ENCODE measurements at places on chromosomes 7 and 10.
A peak's percentile ranks its signal among the peaks of the same experiment; 100 is the strongest.

GRCh38 chr7:102992938-102993717 is 80.3 kb downstream of the LRRC17 start:
- peak; percentile 18 for DNase-seq

GRCh38 chr10:122297583-122297982 is 26.5 kb downstream of the BTBD16 start:
- no peak for DNase-seq

DNA sequence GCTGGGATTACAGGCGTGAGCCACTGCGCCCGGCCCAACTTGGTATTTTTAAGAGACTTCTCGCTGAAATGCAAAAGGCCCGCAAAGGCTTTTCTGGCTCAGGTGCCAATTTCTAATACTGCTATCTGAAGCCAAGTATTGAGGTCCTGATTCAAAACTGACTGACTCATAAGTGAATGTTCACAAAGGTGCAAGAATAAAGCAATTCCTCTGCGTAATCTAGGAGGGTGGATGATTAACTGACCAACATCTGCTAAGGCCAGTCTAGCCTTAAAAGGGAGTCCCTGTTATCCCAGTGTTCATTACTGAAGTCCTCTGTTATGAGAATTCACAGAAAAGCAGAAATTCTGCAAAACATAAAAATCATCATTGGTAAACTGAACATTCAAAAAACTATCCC is 111.4 kb downstream of the SRPK2 start:
- no peak for DNase-seq

GRCh38 chr7:3242398-3242972 is 58.6 kb upstream of the SDK1 start:
- no peak for DNase-seq

- no peak for DNase-seq
Observed at GRCh38 chr7:36387435-36388231, 2.0 kb upstream of the ANLN start.

GRCh38 chr7:27134392-27134791 is 3.8 kb upstream of the HOXA4 start:
- DNase-seq: peak; percentile 79

- no peak for DNase-seq
Observed at GRCh38 chr10:103449208-103450144, 2.7 kb downstream of the CALHM2 start.

- DNase-seq: no peak
Observed at GRCh38 chr10:24039897-24040296, 169.0 kb upstream of the KIAA1217 start.

GRCh38 chr10:108412323-108412722 is 1247.8 kb upstream of the SORCS1 start:
- DNase-seq: no peak

DNA sequence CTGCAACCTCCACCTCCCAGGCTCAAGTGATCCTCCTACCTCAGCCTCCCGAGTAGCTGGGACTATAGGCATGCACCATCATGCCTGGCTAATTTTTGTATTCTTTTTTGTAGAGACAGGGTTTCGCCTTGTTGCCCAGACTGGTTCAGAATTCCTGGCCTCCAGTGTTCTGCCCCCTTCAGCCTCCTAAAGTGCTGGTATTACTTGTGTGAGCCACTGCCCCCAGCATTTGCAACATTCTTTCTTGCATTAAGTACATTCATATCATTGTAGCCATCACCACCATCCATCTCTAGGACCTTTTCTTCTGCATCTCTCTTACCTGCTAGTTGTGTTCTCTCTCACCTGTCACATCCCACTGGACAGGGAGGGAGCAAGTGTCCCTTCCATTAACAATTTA is 35.5 kb upstream of the HYAL4 start:
- no peak for DNase-seq

- DNase-seq: no peak
Observed at GRCh38 chr10:94376865-94377264, 14.1 kb upstream of the NOC3L start.

GRCh38 chr7:28078036-28078901 is 102.3 kb downstream of the JAZF1 start:
- DNase-seq: peak; percentile 85

GRCh38 chr7:81138870-81139269 is 220.0 kb upstream of the SEMA3C start:
- DNase-seq: peak; percentile 59

DNA sequence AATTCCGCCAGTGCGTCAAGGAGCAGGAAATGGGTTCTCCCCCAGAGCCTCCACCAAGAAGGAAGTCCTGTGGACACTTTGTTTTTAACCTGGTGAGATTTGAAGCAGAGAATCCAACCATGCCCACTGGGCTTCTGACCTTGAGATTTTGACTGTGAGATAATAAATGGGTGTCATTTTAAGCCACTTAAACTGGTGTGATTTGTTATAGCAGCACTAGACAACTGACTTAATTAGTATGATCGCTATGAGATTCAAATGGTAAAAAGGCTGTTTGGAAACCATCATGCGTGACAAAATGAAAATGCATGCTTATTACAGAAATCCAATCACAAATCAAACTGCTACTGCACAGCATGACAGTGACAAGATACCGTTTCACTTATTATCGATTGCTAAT is 98.0 kb downstream of the ADAM12 start:
- no peak for DNase-seq

DNA sequence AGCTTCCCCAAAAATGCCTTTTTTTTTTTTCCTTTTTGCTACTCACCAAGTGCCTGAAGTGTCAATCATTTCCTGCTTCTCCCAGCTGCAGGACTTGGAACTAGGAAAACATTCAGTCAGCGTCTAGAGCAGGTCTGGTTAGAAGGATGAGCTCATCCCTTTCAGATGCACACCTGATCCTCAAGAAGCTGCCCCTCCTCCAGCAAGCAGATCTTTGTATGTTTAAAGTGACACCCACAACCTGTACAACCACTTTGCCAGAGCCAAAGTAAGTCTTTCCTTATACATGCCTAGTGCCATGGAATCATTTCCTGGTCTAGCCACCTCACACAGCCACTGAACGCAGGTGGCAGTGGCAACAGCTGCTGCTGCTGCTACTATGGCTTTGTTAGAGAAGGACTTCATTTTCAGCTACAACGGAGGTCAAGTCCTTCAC is 10.4 kb upstream of the USP54 start:
- no peak for DNase-seq

GRCh38 chr7:6640246-6640721 is 3.2 kb downstream of the ZNF316 start:
- DNase-seq: peak; percentile 40

DNA sequence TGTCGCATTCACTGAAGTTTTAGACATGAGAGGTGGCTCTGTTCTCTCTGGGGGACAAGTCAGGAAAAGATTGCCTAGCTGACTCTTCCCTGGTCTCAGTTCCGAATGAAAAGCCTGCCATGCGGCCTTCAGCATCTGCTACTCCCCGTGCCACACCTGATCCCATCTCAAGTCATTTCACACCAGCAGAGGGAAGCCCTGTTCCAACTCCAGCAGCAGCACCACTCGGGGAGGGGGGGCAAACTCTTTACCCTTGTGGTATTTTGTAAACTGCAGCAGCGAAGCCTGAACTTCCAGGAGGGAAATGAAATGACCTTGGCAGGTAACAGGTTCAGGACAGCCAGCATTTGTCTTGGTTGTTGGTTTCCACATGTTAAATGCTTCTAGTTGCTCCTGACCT is 13.8 kb downstream of the LRRC4 start:
- no peak for DNase-seq

DNA sequence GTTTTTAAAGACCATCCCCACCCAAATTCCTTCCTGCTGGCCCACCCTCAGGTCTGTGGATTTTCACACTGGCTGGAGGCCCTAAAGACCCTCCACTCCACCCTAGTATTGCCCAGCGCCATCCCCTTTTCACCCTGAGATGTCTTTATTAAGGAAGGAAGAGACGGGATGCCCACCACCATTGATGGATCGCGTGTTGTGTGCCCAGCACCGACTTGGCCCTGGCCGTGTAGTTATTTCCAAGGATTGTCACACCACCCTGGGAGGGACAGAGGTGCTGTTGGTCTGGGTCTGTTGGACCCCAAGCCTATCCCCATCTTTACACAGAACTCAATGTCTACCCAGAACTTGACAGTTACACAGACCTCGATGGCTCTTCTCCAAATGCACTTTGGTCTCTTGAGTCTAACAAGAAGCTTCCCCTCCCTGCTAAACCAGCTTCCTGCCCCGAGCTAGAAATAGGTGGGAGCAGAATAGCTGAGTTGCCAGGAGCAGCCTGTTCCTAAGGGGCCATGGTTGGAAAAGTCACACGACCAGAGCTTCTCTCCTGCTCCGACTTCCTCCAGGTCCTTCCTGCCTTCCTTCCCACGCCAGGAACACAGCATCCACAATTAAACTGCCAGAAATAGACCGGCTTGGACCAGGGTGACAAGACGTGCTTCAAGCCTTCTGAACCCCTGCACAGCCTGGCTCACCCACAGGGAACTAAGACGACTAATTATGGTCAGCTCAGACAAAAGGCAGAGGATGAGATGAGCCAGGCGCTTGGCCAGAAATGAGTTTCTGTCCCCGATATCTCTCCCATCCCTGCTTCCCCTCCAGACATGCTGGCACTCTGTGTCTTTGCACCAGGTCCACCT is 139.5 kb upstream of the CHST15 start:
- no peak for DNase-seq

DNA sequence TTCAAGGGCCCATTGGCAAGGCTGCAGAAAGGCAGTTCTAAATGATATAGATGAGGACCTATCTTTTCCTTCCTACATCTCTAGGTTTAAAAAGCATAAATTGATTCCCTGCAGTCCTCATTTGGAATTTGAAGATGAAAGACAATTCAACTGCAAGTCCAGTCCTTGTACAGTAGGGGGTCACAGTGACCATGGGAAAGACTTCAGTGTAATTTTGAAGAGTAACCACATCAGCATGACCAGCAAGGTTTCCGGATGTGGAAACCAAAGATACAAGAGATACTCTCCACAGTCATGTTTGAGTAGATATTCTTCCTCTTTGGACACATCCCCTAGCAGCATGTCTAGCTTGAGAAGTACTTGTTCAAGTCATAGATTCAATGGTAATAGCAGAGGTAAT is 539.3 kb upstream of the TEX47 start:
- DNase-seq: no peak

- DNase-seq: no peak
Observed at GRCh38 chr7:82122275-82122674, 321.3 kb downstream of the CACNA2D1 start.

GRCh38 chr10:117138838-117139580 is 939 bp upstream of the VAX1 start:
- DNase-seq: no peak

GRCh38 chr7:141944811-141945210 is 2.0 kb downstream of the CLEC5A start:
- DNase-seq: peak; percentile 61

DNA sequence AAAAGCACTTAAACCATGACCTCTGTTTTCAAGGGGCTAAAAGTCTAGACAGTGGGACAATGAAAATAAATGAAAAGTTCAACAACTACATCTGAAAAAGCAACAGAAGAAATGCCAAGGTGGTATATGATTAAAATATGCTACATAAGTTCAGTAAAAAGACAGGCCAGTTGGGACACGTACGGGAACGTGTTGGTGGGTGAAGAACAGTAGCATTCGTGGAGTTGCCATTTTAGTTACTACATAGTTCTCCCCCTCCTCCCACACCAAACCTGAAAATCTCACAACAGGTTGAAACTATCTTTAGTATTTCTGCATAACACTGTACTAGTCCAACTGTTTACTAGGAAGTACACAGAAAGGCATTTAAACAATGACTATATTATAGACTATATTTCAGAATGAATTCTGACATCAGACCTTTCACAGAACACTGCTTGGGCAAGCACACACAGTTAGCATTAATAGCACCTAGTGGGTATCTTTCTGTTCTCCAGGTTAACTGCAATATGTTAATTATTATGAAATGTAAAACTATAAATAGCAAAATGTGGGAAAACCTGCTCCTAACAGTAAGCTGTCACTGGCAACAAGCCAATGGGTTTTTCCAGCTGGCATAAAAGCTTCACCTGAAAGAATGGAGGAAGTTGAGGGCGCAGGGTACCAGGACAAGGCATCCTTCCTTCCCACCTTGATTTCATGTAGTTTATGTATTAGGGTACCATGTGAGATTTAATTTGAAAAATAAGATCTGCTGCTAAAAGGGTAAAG is 135.0 kb downstream of the STRA8 start:
- no peak for DNase-seq

DNA sequence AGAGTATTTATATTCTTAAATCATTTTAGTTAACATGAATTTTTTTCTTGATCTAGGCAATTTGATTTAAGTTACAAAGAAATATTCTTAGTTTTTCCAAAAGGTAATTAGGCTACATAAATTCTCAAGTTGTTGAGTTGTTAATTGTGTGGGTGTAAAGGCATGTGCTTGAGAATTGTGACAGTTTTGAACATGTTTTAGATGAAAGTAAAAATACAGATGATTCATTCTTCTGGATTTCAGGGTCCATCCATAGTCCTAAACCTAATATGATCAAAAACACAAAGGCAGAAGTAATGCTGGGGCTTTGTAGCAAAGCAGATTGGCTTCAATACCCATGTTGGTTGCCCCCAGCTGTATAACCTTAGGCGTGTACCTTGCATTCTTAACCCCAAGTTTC is 127.9 kb downstream of the CPED1 start:
- DNase-seq: no peak

DNA sequence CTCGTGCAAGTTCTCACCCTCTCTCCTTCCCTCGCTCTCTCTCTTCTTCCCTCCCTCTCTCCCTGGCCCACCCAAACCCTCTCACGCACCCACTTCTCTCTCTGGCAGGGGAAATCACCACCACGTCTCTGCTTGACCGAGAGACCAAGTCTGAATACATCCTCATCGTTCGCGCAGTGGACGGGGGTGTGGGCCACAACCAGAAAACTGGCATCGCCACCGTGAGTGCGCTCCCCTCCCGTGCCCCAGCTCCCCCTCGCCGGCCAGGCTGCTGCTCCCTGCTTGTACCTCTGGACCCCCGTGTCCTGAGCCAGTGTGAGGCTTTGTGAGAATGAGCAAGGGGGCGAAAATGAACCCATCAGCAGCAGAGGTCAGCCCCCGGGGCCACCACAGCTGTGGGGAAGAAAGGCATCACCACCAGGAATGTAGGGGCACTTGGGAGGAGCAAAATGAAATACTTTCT is 25.5 kb downstream of the C10orf105 start:
- DNase-seq: peak; percentile 56

DNA sequence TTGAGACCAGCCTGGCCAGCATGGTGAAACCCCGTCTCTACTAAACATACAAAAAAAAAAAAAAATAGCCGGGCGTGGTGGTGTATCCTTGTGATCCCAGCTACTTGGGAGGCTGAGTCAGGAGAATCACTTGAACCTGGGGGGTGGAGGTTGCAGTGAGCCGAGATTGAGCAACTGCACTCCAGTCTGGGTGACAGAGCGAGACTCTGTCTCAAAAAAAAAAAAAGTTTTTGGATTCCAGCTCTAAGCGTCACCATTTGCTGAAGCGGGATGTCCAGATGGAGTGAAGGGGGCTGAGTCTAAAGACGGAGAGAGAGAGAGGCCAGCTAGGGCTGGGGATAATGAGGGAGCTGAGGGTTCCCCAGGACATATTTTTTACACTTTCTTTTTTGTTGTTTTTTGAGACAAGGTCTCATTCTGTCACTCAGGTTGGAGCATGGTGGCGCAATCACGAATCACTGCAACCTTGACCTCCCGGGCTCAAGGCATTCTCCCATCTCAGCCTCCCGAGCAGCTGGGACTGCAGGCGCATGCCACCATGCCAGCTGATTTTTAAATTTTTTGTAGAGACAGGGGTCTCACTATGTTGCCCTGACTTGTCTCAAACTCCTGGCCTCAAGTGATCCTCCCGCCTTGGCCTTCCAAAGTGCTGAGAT is 9.4 kb upstream of the HK1 start:
- DNase-seq: no peak
